ENCODE measurements at places on chromosomes 3 and 15.

GRCh38 chr3:72187131-72187530, 402.2 kb upstream of the PROK2 start:
- DNase-seq = no peak

GRCh38 chr15:47194718-47195117, 522.6 kb upstream of the SEMA6D start:
- DNase-seq = peak; percentile 74

DNA sequence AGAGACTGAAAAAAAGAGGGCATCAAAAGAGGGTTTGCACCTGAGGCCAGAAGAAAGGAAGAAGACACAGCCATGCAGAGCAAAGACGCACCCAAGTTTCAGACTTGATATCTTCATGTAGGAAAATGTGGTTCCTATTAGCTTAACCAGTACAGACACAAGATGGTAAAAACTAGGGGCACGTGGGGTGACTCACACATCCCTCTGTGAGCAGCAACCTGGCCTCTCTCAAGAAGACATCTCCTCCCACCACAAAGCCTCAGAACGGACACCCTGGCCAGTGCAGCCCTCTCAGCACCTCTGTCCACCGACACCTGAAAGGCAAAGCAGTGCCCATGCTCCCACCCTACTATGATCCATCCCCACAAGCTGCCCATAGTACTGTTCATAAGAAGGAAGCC, 33.3 kb downstream of the GLB1 start:
- DNase-seq = no peak

- DNase-seq = no peak
Measured at GRCh38 chr3:11507719-11508118, 136.0 kb downstream of the VGLL4 start.

GRCh38 chr3:46500656-46501635, 3.2 kb downstream of the RTP3 start:
- DNase-seq = no peak

All from lung (tissue), 17 donors.